Activated T-helper 1 cell treated with anti-CD3 and anti-CD28 coated beads, Interleukin-2, amount 50 U/mL, for 16 hours (primary cell): ENCODE measurements at places on chromosomes 12 and 14.

GRCh38 chr12:124273630-124274029, 21.3 kb upstream of the RFLNA start:
- DNase-seq, result no peak

DNA sequence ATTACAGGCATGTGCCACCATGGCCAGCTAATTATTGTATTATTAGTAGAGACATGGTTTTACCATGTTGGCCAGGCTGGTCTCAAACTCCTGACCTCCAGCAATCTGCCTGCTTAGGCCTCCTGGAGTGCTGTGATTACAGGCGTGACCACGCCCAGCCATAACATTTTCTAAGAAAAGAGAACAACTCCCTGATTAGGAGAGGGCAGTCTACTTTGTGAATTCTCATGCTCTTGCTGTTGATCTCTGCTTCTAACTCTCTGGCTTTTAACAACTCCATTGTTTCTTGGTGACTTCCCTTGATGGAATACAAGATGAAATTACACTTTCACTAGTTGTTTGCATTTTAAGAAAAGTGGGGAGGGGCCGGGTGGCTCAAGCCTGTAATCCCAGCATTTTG, 33.6 kb downstream of the SSH1 start:
- DNase-seq, result no peak

DNA sequence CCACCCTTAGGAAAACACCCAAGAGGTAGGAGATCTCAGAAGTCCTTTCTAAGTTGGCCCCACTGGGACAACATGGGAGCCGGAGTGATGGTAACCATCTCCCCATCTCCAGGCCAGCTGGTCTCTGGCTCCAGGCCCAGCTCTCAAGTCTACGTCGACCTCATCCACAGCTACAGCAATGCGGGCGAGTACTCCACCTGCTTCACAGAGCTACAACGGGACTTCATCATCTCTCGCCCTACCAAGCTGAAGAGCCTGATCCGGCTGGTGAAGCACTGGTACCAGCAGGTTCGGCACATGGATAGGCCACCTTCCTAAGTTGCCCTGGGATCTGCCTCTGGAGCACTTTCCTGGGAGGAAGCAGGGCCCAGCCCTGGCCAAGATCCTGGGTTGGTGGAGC, 11.0 kb upstream of the OAS2 start:
- DNase-seq, result no peak

- no peak for DNase-seq
Observed at GRCh38 chr12:6407236-6407954, 23.4 kb downstream of the LTBR start.

DNA sequence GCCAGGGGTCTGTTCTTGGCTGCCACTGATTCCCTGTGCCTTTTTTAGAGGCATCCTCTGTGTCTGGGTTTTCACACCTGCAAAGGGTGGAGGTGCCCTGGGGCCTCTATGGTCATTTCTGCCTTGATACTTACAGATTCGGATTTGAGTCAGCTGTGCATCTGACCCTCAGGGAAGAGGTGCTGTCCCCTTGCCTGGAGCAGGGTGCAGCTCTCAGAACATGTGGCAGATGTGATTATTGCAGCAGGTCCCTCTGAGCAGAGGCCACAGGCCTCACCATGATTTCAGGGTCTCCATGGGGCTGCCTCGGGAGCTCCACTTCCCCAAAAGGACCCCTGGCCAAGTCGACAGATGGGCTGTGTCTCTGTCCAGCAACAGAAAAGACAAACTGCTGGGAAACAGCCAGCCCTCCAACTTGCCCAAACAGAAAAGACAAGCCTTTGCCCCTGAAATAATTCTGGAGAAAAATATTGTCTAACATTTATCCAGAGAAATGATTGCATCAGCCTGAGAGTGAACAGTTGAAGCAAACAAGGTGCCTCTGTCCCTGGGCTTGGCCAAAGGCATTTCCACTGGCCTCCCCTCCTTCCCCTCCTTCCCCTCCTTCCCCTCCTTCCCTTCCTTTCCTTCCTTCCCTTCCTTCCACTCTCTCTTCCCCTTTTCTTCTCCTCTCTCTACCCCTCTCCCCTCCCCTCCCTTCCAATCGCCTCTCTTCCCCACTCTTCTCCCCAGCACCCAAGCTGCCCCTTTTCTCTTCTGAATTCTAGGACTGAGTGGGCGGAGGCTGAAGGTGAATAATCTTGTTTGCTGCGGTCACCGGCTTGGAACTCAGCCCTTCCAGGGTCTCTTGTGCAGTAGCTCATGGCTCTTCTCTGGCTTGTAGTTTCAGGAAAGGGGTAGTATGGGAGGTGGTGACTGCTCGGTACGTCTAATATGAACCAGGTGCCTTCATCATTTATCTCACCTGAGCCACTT, 676 bp downstream of the SERPINA3 start:
- no peak for DNase-seq
